ENCODE measurements at places on chromosomes 2 and 18. TPM values are rescaled to one million over a fixed set of nuclear protein-coding genes. Genes with fewer than 3 reads are reported as not detected.

Gene GPR155
- polyA plus RNA-seq = 1.6 TPM

Gene PRSS56
- not detected for polyA plus RNA-seq

Gene IL36G
- not detected for polyA plus RNA-seq

Gene MBOAT2
- polyA plus RNA-seq = not detected

Gene HES6
- polyA plus RNA-seq = 3.3 TPM

Gene FBXO48
- 0.44 TPM for polyA plus RNA-seq

Gene FRZB
- polyA plus RNA-seq = 0.90 TPM

Gene ABCG5
- not detected for polyA plus RNA-seq

Gene CHRNA1
- polyA plus RNA-seq = 0.40 TPM

Gene PDIA6
- polyA plus RNA-seq = 135 TPM

Gene ADCYAP1
- polyA plus RNA-seq = not detected

Gene ZNF396
- 1.5 TPM for polyA plus RNA-seq

Gene CRYBA2
- polyA plus RNA-seq = not detected

Gene RAD51AP2
- not detected for polyA plus RNA-seq

Gene FKBP1B
- 3.9 TPM for polyA plus RNA-seq

Gene ATP8B1
- 0.50 TPM for polyA plus RNA-seq

Gene C2orf81
- polyA plus RNA-seq = 5.6 TPM

Gene AQP12B
- polyA plus RNA-seq = not detected

Gene REG1B
- not detected for polyA plus RNA-seq

Gene POTEC
- polyA plus RNA-seq = not detected

Gene PTPRM
- polyA plus RNA-seq = 0.61 TPM

Gene RGPD3
- polyA plus RNA-seq = 0.06 TPM

Gene DUSP11
- polyA plus RNA-seq = 47.3 TPM

Gene SMARCAL1
- 27.9 TPM for polyA plus RNA-seq

Gene ANKRD30B
- polyA plus RNA-seq = not detected

Gene PKDCC
- polyA plus RNA-seq = not detected

Gene HOXD11
- not detected for polyA plus RNA-seq

Gene SLC16A14
- polyA plus RNA-seq = 0.49 TPM

Gene FBXO36
- 0.63 TPM for polyA plus RNA-seq

Gene SNRNP27
- polyA plus RNA-seq = 79.0 TPM

Gene GALR1
- not detected for polyA plus RNA-seq

Gene PCARE
- polyA plus RNA-seq = not detected

Gene NR4A2
- 22.7 TPM for polyA plus RNA-seq

Gene EDAR
- 0.26 TPM for polyA plus RNA-seq

Gene CTAGE1
- polyA plus RNA-seq = not detected

Gene DAPL1
- not detected for polyA plus RNA-seq

Gene NAT8
- polyA plus RNA-seq = not detected

Gene MOCOS
- polyA plus RNA-seq = 0.13 TPM

Gene TCF4
- polyA plus RNA-seq = 256 TPM

Gene ANKRD62
- polyA plus RNA-seq = not detected

Gene DGUOK
- polyA plus RNA-seq = 187 TPM

Gene ERMN
- 0.08 TPM for polyA plus RNA-seq

Gene CCDC74B
- not detected for polyA plus RNA-seq

Gene ALPG
- not detected for polyA plus RNA-seq
